Activated CD8-positive, alpha-beta memory T cell treated with anti-CD3 and anti-CD28 coated beads, Interleukin-2, amount 10 ng/mL, durations not matched to agents 7 days and 5 days (primary cell): ENCODE measurements at places on chromosomes 2 and 18. TPM values are rescaled to one million over a fixed set of nuclear protein-coding genes. Genes with fewer than 3 reads are reported as not detected.

The GALNT3 gene
- total RNA-seq: 13.8 TPM

GRCh38 chr2:105537920-105538319, 139.1 kb upstream of the FHL2 start:
- no peak for DNase-seq

DNA sequence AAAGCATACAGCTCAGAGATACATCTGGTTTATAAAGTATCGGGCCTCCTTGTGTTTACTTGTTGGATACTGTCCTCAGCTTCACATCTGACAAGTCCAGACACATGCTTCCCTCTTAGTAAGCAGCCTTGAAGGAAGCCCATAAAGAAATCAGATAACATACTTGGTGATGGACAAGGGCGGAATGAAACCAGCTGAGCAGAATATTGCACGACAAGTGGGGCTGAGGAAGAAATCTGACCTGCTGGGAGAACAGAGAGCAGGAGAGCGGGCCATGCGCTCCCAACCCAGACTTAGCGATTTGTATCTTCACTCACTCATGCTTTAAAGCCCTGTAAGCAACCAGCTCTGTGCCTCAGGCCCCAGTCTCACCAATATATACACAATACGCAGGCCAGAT, 208.4 kb downstream of the CDH20 start:
- no peak for DNase-seq

DNA sequence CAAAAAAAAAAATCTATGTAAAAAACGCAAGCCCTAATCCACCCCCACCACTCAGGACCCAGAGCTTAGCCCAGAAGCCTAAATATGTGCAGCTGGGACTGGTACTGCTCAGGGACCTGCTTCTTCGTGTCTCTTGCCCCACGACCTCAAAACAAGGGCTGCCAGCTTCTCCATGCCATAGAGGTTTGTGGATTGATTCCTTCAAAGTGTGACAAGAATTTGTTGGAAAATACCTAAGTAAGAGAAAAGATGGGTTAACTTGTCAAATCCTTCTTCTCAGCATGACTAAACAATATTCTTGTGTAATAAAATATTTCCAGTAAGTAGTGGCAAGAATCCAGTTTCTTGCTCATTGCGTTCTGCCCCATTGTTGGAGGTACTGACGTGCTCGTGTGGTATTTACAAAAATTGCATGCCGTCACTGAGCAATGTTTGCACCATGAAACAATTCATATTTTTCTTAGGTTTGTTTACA, 825 bp upstream of the SCYGR1 start:
- DNase-seq: no peak

- no peak for DNase-seq
These were observed 15.8 kb upstream of the AGXT start for GRCh38 chr2:240852671-240853314.

- no peak for DNase-seq
These were observed 1.3 kb upstream of the MYT1L start for GRCh38 chr2:2332381-2332780.

The NEDD4L gene
- 1.4 TPM for total RNA-seq

DNA sequence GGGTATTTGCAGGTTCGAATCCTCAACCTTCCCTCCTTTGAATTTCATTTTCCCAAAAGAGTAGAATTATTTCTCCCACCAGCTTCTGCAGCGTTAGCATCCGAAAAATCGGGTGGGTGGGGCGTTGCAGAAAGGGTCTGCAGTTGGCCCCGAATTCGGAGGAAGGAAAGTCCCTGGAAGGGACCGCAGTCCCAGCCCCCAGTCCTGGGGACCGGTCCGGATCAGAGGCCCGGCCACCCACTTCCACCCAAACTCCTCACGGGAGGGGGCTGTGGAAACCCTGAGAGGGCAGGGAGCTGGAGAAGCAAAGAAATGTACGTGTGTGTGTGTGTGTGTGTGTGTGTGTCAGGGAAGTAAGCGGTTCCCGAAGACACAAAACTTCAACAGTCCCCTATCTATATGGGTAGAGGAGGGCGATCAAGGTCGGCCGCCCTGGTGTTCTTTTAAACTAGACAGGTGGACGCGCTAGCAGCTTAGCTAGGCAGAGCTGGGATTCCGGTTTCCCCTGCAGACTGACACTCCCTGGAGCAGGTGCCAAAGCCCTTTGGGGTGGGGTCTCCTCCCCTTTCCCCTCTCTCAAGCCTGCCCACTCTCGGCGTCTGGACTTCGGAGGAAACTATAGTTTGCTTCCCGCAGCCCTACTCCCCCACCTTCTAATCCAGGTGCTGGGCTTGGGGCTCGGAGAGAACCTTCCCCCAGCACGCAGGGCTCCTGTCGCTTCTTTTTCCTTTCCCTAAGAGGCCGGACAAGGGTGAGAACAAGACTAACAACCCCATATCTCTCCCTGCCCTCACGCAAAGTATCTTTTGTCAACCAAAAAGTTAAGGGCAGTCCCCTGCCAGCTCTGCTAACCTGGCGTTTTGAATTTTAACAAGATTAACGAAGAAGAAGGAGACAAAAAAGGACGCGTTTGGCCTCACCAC, 4.8 kb upstream of the ONECUT2 start:
- DNase-seq: no peak

The MYCN gene
- total RNA-seq: not detected

DNA sequence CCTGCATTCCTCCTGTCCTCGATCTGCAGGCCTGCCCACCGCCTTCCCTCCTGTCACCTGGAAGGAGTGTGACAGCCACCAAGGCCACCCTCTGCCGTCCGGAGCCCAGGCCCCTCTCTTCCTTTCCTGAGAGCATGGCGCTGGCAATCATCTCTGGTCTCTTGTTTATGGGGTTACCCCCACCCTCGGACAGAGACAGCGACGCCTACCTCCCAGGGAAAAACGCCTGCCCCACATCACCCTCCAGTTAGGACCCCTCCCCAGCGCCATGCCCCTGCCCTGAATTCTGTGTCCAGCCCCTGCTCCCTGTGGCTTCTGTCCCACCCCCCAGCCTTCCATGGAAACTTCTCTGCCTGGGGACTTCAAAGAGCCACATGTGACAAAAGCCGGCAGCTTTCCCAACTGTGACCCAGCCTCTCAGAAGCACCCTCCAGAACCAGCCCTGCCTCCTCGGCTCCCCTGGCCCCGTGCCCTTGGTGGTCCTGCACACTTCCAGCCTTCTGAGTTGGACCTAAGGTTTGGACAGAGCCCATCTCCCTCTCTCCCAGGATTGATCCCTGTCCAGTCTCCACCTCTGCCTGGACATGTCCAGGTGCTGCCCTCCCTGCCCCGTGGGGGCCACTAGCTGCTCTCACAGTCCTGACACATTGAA, 145.0 kb upstream of the HDAC4 start:
- DNase-seq: no peak

DNA sequence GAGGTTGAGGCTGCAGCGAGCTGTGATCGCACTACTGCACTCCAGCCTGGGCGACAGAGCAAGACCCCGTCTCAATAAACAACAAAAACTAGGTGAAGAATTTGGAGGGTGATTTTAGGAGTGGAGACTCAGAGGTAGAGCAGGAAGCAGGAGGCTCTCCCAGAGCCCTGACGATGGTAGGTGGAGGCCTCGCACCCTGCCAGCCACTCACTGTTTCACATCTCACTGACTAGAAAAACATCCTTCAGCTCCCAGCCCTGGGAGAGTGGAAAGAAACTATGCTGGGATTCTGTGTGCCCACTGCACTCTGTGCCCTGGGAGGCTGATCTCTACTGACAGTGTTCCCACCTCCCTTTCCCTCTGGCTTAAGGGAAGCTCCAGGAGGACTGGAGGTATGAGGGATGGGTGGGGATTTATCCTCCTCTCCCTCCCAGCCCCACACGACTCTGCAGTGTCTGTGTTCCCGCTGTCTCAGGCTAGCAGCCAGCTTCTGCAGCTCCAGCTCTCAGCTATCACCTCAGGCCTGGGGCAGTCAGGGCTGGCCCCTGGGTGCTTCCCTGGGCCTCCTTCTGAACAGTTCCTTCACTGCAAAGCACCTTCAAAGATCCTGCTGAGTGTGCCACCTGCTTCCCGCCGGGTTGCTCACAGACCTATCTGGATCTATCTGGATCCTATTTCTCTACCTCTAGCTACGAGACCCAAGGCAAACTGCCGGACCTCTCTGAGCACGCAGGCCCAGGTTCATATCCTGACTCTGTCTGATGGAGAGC, 9.6 kb downstream of the CIB4 start:
- DNase-seq: no peak

GRCh38 chr2:162711832-162712540, 126.6 kb downstream of the KCNH7 start:
- DNase-seq: no peak

DNA sequence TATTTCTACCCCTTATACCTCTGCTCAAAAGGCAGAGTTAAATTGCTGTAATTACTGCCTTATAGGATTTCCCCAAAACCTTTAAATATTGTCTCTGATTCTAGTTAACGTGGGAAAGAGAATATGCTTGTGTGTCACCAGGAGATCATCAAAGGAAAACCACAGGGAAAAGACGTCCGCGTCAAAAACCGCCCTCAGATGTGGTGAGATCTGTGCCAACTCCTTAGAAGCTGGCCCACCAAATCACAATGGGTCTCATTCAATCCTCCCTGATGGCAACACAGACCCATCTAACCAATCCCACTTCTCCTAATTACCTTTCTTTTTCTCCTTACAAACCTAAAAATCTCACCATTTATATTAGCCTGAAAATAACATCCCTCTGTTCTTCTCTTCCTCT, 25.4 kb downstream of the VPS54 start:
- DNase-seq: no peak

The TBR1 gene
- 0.05 TPM for total RNA-seq

The APOB gene
- not detected for total RNA-seq

The ATRAID gene
- 78.6 TPM for total RNA-seq

DNA sequence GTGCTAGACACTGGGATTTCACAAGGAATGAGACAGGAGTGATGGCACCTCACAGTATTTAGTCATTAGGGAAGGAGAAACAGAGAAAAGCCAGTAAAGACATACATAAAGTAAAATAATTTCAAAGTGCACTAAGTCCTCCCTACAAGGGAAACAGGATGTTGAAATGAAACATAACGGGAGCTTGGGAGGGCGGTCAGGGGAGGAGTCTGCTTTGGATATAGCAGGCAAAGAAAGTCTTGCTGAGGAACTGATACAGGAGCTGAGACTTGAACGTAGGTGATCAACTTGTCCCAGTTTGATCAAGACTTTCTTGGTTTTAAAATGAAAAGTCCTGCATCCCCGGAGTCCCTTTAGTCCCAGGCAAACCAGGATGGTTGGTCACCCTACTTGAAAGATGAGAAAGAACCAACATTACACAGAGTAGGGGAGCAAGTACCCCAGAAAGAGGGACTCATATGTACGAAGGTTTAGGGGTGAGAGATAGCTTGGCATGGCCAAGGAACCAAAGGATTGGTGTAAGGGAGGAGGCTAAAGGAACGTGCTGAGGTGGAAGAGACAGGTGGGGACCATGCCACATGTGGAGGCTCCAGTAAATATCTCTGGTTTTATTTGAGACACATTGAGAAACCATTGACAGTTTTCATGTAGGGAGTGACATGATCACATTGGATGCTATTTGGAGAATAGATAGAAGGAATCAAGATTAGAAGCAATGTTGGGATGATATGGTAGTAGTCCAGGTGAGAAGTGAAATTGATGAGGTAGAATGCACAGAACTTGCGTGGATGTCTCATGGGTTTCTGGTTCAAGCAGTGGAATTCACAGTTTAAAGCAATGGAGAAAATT, 28.4 kb downstream of the FBXO48 start:
- no peak for DNase-seq

DNA sequence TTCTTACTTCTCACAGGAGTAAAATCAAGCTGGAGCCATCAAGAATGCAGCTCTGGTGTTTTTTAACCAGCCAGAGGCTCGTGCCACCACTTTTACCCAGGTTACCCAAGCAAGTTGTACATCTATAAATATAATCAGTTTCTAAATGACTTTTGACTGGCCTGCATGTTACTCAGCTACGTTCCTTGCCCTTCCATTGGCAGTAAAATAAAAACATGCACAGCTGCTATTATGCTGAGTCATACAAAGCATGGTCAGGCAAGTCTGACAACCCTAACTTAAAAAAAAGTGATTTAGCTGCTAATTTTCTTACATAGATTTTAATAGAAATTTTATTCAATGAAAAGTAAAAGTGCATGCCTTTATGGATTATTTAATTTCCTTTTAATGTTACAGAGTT, 111.7 kb upstream of the CSRNP3 start:
- no peak for DNase-seq

The UGT1A8 gene
- not detected for total RNA-seq

GRCh38 chr18:5543036-5543680, 639 bp downstream of the EPB41L3 start:
- no peak for DNase-seq

- no peak for DNase-seq
These were observed 83.9 kb downstream of the INHBB start for GRCh38 chr2:120429586-120430500.

- DNase-seq: no peak
These were observed 185.5 kb upstream of the DOK6 start for GRCh38 chr18:69215161-69215560.

The IL36G gene
- not detected for total RNA-seq

DNA sequence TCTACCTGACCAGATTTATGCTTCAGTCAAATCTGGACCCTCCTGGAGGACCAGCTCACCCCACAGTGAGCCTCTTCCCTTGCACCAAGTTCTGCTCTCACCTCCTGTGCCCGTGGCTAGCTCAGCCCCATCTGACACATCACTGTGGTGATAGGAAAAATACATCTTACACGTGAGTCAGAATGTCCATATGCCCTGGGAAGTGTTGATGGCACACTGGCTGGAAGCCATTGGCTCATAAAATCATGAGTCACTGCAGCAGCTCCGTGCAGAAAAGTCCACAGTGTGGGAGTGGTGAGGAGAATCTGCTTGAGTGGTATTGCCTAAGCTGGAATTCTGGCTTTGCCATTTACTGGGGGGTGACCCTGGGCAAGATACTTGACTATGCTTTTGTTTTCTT, 42.6 kb upstream of the RAPGEF4 start:
- DNase-seq: no peak

DNA sequence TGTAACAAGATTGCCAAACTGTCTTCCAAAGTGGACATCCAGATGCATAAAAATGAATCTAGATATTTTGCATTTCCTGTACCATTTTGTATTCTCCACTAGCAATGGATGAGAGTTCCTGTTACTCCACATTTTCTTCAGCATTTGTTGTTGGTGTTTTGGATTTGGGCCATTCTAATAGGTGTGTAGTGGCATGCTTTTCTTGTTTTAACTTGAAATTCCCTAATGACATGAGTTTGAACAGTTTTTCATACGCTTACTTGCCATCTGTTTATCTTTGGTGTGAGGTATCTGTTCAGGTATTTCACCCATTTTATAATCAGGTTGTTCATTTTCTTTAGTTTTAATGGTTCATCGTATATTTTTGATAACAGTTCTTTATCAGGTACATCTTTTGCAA, 73.9 kb downstream of the UBE2E3 start:
- no peak for DNase-seq

The SLC35F6 gene
- 17.2 TPM for total RNA-seq

DNA sequence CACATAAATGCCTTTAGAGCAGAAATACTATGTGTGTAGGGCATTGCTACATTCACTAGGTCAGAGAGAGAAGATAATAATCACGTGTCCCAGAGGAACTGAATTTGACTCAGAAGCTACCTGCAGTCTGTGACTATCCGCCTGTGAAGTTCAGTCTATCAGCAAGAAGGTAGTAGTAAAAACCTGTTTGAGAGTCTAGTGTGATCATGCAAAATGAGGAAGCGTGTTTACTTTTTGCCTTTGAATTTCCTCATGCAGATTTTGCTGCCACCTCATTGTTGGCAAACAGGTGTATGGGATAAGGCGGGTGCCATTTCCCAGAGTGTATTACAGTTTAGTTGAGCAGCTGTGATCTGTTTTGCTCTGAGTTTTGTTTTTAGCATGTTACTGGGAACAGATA, 403.9 kb upstream of the FANCL start:
- no peak for DNase-seq
